Ureter (tissue), 1 donor: ENCODE measurements at places on chromosomes 1 and 21. TPM values are rescaled to one million over a fixed set of nuclear protein-coding genes. Genes with fewer than 3 reads are reported as not detected.

DNA sequence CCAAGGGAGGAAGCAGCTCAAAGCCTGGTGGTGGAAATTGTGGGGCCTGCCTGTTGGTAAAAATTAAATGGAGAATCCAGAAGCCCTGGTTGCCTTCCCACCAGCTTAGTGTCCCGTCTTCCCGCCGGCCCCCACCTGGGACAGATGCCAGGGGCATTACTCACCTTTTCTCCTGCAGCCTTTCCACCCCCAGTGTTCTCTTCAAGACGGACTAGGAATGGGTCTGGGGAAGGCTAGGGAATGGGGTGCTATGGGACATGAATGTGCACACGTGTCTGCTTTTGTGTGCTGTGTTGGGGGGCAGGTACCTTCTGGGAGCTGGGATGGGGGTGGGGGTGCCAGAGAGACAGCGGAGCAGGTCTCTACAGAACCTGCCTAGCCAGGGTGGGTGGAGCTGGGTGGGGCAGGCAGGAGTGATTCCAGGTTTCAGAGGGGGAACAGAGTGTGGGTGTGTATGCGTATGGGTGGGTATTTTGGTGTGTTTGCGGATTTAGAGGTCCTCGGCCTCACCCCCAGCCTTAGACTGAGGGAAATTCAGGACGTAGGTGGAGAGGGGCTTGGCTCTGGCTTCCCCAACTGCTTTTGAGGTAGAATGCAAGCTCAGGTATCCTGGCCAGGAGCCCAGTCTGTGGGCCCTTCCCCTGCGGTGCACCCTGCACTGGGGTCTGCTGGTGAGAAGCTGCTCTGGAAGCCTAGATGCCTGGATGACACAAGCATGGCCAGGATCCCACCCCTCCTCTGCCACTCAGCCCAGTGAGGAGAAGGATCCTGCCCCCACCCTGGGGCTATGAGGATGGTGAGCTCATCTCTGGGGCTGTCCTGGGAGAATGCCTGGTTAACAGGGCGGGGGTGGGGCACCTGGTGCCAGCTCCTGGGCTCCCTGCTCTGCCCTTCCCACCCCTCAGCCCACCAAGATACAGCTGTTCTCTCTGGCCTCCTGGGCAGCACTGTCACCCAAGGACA is 7.8 kb downstream of the VANGL2 start:
- DNase-seq: no peak

- peak; percentile 82 for DNase-seq
Measured at GRCh38 chr1:204127597-204128242, 24.1 kb downstream of the ETNK2 start.

DNA sequence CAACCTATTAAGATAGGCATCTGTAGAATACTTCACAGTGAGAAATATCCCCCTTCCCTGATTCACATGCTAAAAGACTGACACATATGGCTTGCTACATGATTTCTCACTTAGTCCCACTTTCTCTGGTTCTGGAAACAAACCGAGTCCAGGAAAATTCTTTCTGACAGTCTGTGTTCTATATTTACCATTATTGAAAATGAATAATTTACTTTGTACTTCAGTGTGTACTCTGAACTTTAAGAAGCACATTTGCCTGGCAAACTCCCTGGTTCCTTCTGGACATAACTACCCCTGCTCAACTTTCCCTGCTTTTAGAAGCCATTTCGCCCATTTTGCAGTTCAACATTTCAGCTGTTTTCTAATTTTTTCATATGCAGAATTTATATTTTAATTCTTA is 53.6 kb downstream of the APCS start:
- DNase-seq: no peak

GRCh38 chr21:33619726-33620125 is 21.8 kb downstream of the CRYZL1 start:
- no peak for DNase-seq

The TAS1R3 gene
- total RNA-seq: 0.42 TPM

The HTR6 gene
- total RNA-seq: not detected

The CNST gene
- total RNA-seq: 37.2 TPM

- no peak for DNase-seq
Measured at GRCh38 chr1:168719306-168720111, 9.5 kb downstream of the DPT start.

The C1orf53 gene
- total RNA-seq: 1.7 TPM

GRCh38 chr21:37208056-37208721 is 58.9 kb downstream of the VPS26C start:
- peak; percentile 60 for DNase-seq

DNA sequence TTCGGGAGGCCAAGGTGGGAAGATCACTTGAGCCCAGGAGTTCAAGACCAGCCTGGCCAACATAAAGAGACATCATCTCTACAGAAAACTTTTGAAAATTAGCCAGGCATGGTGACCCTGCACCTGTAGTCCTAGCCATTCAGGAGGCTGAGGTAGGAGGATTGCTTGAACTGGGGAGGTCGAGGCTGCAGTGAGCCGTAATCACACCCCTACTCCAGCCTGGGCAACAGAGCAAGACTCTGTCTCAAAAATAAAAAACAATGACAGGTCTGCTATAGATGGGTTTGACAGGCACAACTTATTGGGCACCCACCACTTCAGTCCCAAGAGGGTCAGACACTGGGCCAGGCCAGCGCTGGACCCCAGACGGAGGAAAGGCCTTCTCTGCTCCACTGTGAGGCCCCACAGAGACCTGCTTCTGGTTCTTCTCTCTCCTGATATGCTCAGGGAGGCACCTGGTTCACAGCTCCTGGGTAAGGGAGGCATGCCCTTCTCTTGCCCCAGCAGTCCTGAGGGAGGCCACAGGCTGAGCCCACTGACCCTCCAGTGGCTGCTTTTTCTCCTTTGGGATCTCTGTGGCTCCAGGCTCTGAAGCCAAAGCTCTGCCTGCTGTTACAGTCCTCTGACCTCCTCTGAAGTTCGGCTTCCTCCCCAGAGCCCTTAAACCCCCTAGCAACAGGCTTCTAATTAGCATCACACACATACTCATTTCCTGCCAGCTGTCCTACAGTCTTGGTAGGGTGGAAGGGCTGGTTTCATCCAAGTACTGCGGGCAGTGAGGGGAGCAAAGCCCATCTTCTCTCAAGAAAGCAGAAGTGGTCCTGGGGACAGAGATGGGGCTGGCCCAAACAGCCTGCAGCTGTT is 14.4 kb downstream of the S100A16 start:
- DNase-seq: no peak

DNA sequence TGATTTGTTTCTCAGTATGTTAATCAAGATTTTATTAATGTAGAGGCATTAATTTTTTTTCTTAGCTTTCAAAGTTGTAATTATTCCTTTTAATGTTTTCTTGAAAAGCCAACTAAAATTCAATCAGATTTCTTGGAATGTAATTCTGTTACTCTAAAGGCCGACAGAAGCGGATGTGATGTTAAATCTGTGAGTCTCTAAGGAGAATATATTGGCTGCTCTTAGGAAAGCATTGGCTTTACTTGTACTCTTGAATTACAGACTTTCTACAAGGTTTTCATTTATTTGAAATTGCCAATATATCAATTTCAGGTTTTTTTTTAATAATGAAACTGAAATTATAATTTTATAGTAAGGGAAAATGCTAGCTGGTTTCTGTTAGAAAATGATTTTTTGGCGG is 29.2 kb downstream of the RRP15 start:
- DNase-seq: no peak

- DNase-seq: no peak
Measured at GRCh38 chr1:200353232-200353631, 56.6 kb downstream of the ZNF281 start.

The FAM78B gene
- 3.6 TPM for total RNA-seq

GRCh38 chr1:54604572-54605370 is 18.6 kb downstream of the FAM151A start:
- DNase-seq: no peak

DNA sequence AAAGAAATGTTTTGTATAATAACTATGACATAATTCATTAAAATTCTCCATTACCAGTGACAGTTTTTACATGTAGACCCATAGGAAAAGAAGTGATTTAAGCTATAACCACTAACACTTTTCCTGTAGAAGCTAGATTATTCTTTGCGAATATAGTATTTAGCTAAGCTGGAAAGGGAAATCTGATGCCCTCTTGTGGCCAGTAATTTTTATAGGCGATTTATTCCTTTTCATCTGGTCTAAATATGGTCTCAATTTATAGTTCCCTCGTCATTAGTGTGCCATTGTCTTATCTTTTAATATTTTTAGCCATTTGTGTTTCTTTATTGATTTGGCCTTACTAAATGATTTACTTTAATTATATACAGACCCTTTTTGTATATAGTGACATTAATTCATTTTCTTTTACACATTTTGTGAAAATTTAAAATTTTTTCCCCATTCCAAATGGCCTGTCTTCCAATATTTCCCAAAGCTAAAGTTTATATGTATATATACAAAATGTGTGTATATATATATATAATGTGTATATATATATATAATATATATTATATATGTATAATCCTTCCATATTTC is 26.7 kb downstream of the BTG3 start:
- DNase-seq: no peak

The TRAF3IP3 gene
- 6.2 TPM for total RNA-seq

- no peak for DNase-seq
Measured at GRCh38 chr1:3159121-3159520, 90.1 kb downstream of the PRDM16 start.

The AGMAT gene
- 2.0 TPM for total RNA-seq

The FMO2 gene
- total RNA-seq: 6.7 TPM

- no peak for DNase-seq
Measured at GRCh38 chr1:181452746-181453145, 30.6 kb upstream of the CACNA1E start.

- no peak for DNase-seq
Measured at GRCh38 chr1:66648901-66649595, 103.2 kb upstream of the DYNLT5 start.

DNA sequence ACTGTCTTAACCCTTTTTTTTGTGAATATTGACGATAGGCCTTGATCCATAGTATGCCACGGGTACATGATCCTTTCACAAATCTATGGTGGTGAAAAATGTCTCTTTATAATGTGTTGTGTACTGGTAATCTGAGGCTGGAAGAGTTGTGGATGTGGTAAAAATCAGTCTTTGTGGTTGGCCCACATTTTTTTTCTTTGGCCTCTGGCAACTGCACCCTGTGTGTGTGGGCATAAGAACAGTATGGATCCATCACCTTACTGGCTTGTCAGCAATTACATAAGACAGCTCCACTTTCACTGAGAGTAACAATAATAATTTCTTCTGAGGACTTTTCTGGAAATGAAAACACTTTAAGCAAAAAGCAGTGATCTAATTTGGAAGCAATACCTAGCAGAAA is 101.6 kb downstream of the GABPA start:
- DNase-seq: no peak

The PROK1 gene
- 9.3 TPM for total RNA-seq

The VASH2 gene
- 1.5 TPM for total RNA-seq

The NUP210L gene
- 0.39 TPM for total RNA-seq

The PTPN22 gene
- 5.2 TPM for total RNA-seq

- no peak for DNase-seq
Measured at GRCh38 chr21:42350927-42351426, at the start of gene TFF2. Gene TFF2 (minus strand): TSS chr21:42350994. CDS start chr21:42350957, 37 bp downstream.

The FAM43B gene
- total RNA-seq: 0.52 TPM

The C1orf115 gene
- 13.1 TPM for total RNA-seq

The SRSF4 gene
- 96.0 TPM for total RNA-seq

- no peak for DNase-seq
Measured at GRCh38 chr1:93416183-93416582, 31.7 kb upstream of the FNBP1L start.

DNA sequence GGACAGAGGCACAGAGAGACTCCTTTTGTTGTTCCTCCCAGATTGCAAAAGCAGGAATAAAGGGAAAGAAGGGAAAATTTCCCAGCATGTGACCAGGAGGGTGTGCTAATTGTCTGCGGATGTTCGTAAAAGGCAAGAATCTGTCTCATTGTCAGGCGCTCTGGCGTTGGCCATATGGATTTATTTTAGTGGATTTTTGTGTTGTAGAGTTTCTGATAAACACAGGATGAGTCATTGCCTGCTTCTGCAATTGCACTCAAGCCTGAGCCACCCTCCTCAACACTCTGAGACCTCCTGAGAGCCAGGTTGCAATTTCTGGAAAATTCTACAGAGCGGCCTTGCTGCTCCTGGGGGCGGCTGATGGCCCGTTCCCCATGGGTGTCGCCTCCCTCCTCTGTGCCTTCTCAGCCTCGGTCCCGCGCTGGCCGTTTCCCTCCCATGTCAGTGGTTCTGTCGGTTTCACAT is 227.7 kb downstream of the KAZN start:
- DNase-seq: no peak

- DNase-seq: no peak
Measured at GRCh38 chr21:36337099-36337509, 17.1 kb downstream of the MORC3 start.

GRCh38 chr1:35049116-35049515 is 17.4 kb upstream of the ZMYM6 start:
- DNase-seq: no peak

The IL10 gene
- total RNA-seq: 0.68 TPM

GRCh38 chr1:226687426-226687825 is 51.7 kb downstream of the ITPKB start:
- no peak for DNase-seq

- DNase-seq: no peak
Measured at GRCh38 chr1:91631718-91632330, 131.2 kb downstream of the CDC7 start.

DNA sequence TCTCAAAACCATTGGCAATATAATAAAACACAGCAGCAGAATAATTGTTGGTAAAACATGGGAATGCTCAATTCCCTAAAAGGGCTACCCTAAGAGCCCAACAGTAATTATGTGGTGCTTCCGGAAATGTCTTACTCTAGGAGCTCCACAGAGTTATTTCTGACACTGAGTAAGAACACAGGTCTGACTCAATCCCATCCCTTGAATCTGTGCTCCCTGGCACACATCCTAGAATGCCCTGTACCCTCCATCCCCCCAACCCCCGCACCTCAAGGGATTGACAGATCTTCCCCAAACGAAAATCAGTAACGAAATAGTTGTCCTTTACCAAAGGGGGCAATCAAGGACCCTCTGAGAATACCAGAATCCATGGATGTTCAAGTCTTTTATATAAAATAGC is 71.9 kb downstream of the SMYD2 start:
- DNase-seq: no peak

DNA sequence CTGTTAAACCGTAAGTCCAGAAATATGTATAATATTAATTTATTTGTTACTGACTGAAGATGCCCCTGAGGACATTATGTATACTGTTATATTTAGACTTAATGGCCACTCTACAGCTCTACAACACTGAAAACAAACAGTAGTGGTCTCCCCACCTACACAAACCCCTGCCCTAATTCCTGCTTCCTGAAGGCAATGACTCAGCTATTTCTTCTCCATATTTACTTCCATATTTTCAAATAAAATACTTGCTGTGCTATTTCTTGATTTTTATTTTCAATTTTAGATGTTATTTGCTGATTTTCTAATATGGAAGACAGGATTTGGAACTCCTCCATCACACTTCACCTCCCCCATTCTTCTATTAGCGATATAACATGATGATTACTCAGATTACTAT is 97.6 kb downstream of the PCNX2 start:
- no peak for DNase-seq

- no peak for DNase-seq
Measured at GRCh38 chr1:211952299-211952698, 83.1 kb downstream of the INTS7 start.

The RNF115 gene
- total RNA-seq: 28.3 TPM

DNA sequence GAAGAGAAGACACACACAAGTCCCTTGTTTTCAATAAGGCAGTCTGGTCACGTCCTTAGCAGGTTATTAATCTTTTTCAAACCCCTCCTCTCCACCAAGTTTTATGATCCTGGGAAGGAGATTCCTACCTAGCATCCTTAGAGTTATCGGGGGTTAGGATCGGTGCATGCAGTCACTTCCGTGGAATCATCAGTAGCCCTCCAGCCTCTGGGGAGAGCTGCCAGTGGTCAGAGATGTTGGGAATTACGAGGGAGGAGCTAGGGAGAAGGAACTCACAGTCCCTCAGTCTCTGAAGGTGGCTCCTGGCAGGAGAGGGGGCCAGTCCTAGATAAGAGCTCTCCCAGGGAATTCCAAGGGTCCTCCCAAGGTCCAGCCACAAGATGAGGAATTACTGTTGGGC is 57.7 kb upstream of the ATP5PO start:
- no peak for DNase-seq
